ENCODE measurements at places on chromosomes 6 and 20.

- no peak for ATAC-seq
These were observed 895.6 kb upstream of the MAP3K7 start for GRCh38 chr6:91482498-91482897.

DNA sequence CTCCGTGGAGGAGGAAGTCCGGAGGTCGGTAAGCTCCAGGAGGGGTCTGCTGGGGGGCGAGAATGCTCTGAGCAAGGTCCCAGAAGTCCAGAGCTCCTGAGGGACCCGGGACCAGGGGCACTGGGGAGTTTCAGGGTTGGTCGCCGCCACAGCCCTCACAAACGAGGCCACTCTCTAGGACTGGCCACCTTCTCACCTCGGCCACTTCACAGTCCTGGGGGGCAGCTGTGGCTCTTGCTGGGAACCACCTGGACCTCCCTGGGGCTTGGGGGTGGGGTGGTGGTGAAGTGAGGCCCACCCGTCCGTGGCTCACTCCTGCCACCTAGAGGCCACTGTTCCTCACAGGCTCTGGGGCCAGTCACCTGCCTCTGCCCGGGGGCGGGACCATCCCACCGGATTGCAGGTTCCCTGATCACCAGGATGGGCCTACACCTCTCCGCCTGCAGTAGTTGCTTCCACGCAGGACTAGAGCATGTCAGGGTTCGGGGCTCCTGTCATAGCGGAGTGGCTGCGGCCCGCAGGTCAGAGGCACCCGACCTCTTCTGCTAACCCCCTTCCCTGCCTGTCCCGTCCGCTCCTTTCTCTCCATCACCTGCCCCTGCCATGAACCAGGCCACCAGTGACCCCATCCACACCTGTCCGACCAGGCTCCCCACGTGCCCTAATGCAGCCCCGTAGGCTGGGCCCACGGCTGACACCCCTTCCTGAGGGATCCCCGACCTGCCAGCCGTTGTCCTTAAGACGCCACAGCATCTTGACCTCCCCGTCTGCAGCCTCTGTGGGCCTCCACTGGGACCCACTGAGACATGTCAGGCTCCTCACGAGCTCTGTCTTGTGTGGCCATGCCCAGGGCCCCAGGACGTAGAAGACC is 5.1 kb upstream of the TCEA2 start:
- peak; percentile 87 for ATAC-seq

GRCh38 chr6:22064558-22064957 is 232.3 kb downstream of the PRL start:
- ATAC-seq, result no peak

DNA sequence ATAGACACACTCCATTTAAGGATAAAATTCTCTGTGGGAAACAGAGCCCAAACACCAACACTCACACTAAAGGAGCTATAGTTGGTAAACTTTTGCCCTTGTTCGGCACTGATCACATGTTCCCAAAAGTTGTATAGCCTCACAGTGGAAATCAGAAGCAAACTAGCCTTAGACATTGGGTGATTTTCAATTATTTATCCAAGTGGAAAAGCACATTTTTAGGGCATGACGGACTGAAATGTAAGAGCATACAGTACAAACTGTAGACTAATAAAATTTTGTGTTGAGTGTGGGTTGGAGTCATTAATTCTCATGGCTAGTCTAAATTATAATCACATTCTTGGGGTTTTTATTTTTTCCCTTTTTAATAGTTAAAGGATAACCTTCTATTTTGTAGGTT is 202.4 kb downstream of the MOXD1 start:
- ATAC-seq, result no peak

DNA sequence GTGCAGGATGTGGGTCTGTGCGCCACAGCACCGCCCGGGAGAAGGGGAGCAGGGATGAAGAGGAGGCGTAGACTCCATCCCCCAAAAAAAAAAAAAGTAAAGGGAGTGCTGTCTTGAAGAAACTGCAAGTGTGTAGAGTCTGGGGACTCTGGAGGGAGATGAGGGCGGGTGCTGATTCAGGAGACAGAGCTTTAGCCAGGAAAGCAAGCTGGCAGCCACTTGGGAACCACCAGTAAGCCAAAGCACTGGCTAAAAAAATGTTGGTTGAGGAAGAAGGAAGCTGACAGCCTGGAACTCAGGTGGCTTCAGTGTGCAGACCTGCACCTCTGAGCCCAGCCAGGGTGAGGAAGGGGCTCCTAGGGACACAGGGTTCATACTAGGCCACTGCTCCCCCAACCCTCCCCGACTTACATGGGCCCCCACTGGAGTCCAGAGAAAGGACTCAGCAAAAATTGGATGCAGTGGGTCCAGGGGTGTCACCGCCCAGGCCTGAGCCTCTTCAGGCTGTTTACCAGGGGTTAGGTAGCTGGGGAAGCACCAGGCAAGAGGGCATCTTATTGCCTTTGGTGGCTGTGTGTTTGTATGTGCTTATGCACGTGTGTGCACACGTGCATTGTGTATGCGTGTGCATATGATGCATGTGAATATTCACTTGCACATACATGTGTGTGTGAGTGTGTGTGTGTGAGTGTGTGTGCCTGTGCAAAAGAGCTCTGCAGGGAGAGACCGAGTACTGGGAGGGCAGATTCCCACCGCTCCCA is 153.5 kb upstream of the MLN start:
- ATAC-seq, result no peak

DNA sequence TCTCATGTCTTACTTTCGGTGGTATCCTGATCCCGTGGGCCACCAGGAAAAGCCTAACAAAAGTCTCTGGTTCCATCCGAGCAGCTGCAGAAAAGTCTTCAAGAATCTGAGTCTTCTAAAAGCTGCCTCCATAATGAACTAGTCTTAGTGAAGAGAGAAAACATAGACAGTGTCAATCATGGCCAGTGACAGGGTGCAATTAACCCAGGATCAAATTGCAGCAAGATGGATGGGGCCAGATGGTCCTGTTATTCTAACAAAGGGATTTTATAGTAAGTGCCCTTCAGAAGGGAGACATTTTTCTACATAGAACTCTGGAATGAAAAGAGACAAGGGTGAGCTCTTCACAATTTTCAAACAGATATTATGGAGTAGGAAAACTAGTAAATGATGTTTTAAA is 281.6 kb upstream of the ZFP64 start:
- ATAC-seq, result no peak

DNA sequence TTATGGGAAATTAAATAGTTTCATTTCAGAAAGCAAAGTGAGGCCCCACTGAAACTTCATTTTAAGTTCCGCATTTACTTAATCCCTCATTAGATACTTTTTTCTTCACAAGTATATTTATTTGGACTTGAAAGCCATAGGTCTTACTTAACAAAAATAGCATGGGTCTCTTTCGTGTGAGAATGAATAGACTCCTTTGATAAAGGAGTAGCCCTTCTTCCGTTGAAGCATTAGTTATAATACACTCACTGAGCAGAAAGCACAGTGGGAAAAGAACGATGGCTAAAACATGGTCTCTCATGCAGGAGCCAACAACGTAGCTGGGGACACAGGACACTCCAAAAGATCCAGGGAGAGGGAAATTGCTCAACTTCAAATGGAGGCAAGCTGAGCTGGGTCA is 130.4 kb downstream of the SLC23A2 start:
- ATAC-seq, result no peak

GRCh38 chr20:48805286-48805685 is 22.5 kb downstream of the PREX1 start:
- no peak for ATAC-seq

All from activated CD4-positive, CD25-positive, alpha-beta regulatory T cell treated with anti-CD3 and anti-CD28 coated beads, Interleukin-2, amount 50 U/mL, for 24 hours (primary cell).